ENCODE measurements at places on chromosomes 1 and 21. TPM values are rescaled to one million over a fixed set of nuclear protein-coding genes. Genes with fewer than 3 reads are reported as not detected.

The OLIG2 gene
- not detected for total RNA-seq

The EPHX1 gene
- total RNA-seq = 209 TPM

The TMEM82 gene
- total RNA-seq = not detected

The CHRM3 gene
- total RNA-seq = not detected

The KIF26B gene
- total RNA-seq = 0.04 TPM

The RPS6KA1 gene
- total RNA-seq = 17.9 TPM

The TTC13 gene
- total RNA-seq = 9.4 TPM

The EGLN1 gene
- 47.7 TPM for total RNA-seq

The RBBP5 gene
- 11.9 TPM for total RNA-seq

The LCE1D gene
- total RNA-seq = not detected

The RPE65 gene
- total RNA-seq = not detected

The TNN gene
- not detected for total RNA-seq

The CYP4X1 gene
- not detected for total RNA-seq

The CRYAA gene
- not detected for total RNA-seq

The HCRTR1 gene
- total RNA-seq = not detected

The C1orf94 gene
- not detected for total RNA-seq
